NCI-H510A (cell line): ENCODE measurements at places on chromosomes 3 and 15.

- no peak for DNase-seq
Observed at GRCh38 chr15:67050062-67050461, 15.3 kb upstream of the SMAD3 start.

DNA sequence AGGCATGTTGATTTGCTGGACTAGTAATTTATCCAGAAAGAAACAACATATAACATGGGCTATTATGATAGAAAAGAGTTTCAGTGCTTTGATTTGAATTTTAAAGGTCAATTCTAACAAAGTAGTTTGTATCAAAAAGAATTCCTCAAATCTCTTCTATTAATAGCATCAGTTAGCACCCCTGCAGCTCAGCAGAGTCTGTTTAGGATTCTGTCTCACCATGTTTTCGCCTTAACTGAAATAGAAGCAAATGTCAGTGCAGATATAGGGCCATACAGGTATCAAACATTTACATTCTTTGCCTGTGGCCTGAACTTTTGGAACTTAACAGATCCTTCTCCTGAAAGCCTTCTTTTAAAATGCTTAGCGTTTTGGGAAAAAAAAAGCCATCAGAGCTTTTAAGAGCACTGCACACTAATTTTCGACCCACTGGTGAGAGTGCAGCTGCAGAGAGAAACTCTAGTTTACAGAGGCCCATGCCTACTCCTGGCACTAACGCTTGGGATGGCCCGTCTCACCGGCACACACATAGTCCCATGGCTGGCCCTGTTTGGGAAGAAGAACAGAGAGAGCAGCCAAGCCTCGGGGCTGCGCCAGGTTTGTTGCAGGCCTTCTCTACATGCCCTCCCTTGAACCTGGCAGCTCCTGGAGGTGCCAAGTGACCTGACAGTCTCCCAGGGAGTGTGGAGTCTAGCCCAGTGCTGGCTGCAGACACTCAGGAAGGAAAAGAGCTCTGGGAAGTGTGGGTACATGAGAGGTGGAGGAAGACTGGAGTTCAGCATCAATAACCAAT is 9.9 kb upstream of the PAQR9 start:
- no peak for DNase-seq

DNA sequence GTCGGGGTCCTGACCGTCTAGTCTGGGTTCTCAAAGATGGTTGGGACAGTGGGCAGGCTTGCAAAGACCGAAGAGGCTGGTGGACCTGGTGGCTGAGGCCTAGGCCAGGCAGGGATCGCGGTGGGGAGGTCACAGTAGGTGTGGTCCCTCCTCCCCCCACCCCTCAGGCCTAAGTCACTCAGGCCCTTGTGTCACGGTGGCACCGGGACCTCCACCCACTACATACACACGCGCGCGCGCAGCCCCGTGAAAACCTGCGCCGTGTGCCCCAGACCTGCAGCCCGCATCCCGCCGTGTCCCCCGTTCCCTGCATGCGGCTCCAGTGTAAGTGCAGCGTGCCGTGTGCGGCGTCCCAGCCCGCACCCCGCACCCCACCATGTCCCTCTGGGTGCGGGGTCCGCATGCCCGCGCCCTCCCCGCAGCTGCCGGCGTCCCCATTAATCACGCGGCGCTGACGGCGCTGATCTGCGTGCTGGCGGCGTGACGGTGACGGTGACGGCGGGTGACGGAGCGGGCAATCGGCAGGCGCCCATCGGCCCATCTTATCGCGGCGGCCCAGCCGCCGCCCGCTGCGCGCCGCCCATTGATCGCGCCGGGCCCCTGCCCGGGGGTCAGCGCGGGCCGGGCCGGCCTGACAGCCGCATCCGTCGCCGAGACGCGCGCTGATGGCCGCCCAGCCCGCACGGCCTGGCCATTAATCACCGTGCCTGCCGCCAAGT is 24.4 kb downstream of the SEC61A1 start:
- no peak for DNase-seq

DNA sequence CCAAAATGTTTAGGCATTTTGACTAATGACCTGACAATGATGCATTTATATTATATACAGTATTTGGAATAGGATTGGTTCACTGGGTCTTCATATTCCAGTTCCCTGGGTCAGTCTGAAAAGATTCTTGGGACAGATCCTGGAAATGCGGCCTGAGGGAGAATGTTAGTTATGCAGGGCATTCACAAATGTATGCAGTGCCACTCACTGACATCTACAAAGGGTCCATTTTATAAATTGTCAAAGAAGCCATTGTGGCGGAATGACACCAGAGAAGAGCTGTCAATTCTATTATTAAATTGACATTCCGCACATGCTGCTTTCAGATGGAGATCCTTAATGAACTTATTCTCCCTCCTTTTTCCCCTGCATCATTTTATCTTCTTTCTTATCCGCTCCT is 176.6 kb downstream of the VGLL3 start:
- no peak for DNase-seq

GRCh38 chr3:80785475-80785874 is 976.0 kb downstream of the GBE1 start:
- DNase-seq: no peak

DNA sequence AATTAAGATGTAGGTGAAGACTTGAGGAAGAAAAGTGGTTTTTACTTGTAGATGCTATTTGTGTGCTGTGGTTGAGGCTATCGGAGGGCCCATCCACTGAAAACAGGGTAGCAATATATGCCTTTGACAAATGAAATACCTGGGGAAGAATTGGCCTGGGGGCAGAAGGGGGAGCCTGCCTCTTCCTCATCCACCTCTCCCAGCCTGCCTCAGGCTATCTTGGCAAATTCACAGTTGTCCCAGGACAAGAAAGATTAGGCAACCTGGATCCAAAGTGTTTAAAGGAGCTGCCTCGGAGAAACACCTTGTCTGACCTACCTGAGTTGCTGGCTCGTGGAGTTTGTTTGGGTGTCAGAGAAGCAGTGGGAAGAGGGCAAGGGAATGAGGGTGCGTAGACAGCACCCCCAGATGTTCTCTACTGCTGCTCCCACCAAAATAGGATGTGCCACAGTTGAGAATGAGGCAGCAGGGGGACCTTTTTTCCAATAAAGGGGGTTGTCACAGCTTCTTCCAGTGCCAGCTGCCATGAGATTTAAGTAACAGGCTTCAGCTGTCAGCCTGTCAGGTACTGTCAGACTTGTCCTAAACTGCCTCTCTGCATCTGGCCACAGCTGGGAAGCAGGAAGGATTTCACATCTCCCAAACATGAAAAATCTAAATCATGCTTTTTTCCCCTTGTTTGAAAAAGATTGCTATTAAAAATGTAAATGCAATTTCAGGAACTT is 9.2 kb downstream of the PLEKHO2 start:
- DNase-seq: no peak

- DNase-seq: no peak
Observed at GRCh38 chr3:184546252-184546651, 15.3 kb upstream of the EPHB3 start.

DNA sequence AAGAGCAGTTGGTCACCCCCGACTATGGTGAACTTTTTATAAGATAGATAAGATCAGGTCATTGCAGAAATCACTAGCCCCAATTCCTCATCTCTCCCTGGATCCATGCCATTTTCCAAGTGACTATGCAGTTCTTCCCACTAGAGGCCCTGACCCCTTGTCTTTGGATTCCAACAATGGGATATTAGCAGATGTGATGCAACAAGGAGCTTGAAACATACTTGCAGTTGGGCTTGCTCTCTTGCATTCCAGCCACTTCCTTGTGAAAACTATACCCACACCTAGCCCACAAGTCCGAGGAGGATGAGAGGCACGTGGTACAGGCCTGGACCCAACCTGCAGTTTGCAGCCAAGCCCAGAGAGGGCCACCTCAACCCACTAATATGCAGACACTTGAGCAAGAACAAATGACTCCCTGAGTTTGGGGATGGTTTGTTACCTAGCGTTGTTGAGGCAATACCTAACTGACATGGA is 60.6 kb downstream of the SUCLG2 start:
- DNase-seq: no peak

GRCh38 chr3:64170270-64170669 is 55.0 kb downstream of the PRICKLE2 start:
- DNase-seq: no peak

- DNase-seq: no peak
Observed at GRCh38 chr15:27790270-27790669, 308.8 kb downstream of the OCA2 start.

- no peak for DNase-seq
Observed at GRCh38 chr3:183259087-183259486, 6.0 kb downstream of the B3GNT5 start.

- no peak for DNase-seq
Observed at GRCh38 chr3:188437926-188438325, 284.0 kb downstream of the LPP start.

DNA sequence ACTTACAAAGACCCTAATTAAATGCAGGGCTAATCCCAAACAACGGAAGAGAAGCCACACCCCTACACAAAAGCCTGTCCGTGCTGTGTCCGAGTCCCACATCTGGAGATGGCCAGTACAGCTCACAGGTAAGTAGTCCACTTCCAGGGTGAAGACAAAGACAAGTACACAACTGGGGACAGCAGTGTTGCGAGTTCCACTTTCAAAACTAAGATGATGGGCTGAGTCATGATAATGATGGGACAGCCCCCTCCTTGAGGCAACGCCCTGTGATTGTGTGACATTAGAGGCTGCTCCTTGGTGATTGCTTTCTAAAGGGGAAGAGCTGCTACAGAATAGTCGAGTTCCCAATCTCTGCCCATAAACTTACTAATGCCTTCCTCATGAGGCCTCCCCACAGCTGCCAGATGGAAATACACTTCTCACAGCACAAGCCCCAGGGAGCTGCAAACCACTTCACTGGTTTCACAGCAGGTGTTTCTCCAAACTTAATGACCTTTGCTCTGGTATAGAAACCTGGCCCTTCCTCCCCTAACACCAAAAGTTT is 27.6 kb downstream of the RFT1 start:
- no peak for DNase-seq

GRCh38 chr3:78879295-78879860 is 888.4 kb downstream of the ROBO1 start:
- no peak for DNase-seq

GRCh38 chr15:98658831-98659699 is 10.7 kb downstream of the IGF1R start:
- no peak for DNase-seq

GRCh38 chr3:195255571-195256501 is 15.1 kb downstream of the XXYLT1 start:
- DNase-seq: no peak

- no peak for DNase-seq
Observed at GRCh38 chr15:90885432-90886290, 1.4 kb downstream of the FES start.

DNA sequence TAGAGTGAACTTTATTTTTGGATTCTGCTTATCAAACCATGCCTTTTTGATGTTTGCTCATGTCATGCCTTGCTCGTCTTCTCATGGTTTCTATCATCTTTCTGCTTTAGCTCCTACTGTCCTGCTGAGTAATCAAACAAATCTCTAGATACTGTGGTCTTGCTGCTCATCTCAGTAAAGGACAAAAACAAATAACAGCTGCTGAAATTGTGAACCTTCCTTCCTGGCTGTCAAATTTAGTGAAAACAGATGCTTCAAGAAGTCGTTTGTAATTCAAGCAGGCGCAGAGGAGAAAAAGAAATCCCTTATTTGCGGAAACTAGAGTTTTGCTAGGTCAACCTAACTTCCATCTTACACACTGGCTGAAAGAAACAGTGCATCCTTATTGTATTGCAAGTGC is 616.1 kb upstream of the ALCAM start:
- no peak for DNase-seq

GRCh38 chr3:48797626-48798025 is 50.0 kb downstream of the PRKAR2A start:
- no peak for DNase-seq
